ENCODE measurements at places on chromosomes 4 and X.
A peak's percentile ranks its signal among the peaks of the same experiment; 100 is the strongest.

DNA sequence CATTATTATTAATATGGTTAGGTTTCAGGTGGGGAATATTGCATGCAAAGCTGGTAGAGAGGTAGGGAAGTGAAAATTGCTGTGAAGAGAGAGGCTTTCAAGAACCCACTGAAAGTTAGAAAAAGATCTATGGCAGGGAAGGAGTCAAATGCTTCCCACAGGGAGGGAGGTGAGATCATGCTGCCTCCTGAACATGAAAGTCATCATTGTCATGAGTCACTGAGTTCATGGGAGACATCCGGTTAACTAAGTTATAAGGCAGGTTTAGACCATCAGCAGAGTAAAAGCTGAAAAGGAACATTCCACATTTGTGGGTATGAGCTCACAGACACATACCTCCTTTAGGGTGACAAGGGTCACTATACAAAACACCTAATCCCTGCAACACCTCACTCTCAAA lies 16.2 kb downstream of the GATB start:
- peak; percentile 56 for DNase-seq

DNA sequence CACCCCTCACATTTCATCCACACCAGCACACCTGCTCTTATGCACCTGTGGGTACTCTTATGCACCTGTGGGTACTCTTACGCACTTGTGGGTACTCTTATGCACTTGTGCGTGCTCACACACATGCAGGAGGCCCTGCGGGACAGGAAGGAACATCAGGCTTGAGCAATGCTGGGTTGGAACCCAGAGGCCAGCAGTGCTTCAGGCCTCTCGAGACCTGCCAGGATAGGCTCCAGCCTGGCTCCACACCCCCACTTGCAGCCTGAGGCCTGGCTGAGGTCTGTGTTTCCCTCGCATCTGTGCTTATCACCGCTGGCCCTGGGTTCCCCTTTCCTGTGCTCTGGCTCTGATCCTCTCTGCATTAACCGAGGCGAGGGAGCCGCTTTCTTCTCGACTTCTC lies 34.7 kb downstream of the SORCS2 start:
- no peak for DNase-seq

GRCh38 chr4:174537634-174538033 lies 15.3 kb upstream of the HPGD start:
- DNase-seq, result no peak

GRCh38 chr4:18342847-18343246 lies 321.3 kb upstream of the LCORL start:
- DNase-seq, result no peak

- peak; percentile 20 for DNase-seq
Measured at GRCh38 chrX:68936126-68936525, 107.3 kb downstream of the EFNB1 start.

- DNase-seq, result no peak
Measured at GRCh38 chr4:75714011-75714410, 10.4 kb upstream of the USO1 start.
